ENCODE measurements at places on chromosomes 7 and 10.

DNA sequence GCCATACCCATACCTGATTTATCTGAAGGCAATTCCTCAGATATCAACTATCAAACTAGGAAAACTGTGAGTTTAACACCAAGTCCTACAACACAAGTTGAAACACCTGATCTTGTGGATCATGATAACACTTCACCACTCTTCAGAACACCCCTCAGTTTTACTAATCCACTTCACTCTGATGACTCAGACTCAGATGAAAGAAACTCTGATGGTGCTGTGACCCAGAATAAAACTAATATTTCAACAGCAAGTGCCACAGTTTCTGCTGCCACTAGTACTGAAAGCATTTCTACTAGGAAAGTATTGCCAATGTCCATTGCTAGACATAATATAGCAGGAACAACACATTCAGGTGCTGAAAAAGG is 69.0 kb upstream of the RSBN1L start:
- DNase-seq: no peak

- DNase-seq: no peak
These were observed 426.4 kb downstream of the PTPRN2 start for GRCh38 chr7:158161194-158161593.

- no peak for DNase-seq
These were observed 66.6 kb downstream of the CALML3 start for GRCh38 chr10:5591336-5591824.

DNA sequence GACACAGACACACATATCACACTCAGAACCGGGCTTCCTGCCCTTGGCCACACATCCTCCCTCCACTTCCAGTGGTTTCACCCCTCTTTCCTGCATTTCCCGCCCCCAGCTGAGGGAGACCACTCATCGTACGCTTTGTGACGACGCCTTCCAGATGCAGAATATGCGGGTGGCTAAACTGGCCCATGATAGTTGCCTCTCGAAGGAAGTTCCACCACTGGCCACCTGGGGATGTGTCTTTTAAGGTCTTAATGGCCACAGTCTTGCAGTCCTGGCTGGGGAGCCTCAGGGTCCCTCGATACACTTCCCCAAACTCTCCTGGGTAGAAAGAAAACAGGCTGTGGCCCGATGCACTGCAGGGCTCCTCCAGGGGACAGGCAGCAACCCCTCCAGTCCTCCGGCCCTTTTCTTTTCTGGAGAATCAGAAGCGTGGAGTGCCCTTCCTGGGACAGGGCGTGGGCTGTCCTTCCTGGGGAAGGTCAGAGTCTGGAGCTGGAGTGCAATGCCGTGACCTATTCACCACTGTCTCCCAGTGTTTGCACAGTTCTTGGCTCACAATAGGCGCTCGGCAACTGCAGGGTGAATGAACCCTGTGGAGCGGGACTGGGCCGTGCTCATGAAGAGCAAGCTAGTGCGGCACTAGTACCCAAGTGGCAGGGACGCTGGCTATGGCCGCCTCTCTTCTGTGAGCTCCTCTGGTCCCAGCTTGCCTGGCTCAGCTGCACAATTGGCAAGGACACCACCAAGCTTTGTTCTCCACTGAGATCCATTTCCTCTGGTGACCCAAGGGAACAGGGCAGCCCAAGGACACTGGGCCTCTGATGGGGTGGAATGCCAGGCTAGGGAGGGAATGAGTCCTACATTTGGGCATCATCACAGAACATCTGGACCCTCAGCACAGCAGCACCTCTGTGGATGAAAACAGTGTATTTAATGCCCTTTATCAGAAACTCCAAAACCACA is 13.2 kb downstream of the EPHA1 start:
- no peak for DNase-seq
